ENCODE measurements at places on chromosomes 3 and 15. TPM values are rescaled to one million over a fixed set of nuclear protein-coding genes. Genes with fewer than 3 reads are reported as not detected.

Gene CCDC54
- not detected for total RNA-seq

DNA sequence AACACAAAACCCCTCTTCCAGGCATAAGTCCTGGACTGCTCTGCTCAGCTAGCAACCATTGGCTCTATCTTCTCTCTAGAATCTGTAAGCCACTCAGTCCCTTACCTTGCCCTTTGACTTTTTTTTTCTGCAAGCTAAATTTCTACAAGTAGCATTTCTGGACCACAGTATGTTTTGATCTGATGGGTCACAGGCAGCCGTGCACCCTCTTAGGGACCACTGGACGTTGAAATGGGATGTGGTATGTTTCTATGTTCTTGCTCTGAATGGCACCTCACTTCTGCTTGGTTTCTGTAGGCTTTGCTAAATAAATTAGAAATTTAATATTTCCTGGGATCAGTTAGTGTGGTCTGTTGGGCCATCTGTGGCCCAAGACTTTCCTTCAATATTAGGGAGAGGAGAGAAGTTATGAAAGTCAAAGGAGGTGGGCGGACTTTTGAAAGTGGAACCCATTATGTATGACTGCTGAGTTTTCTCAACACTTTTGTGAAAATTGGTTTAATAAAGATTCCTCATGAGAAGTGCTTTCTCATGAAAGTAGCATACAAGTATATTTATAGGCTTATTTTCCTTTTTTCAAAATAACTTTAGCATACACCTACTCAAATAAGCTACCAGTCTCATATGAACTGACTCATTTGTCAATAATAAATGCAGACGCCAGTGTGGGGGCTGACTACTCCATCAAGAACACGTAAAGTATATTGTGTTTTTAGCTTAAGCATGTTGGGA lies 18.4 kb upstream of the TIPARP start:
- DNase-seq = no peak

Gene CHRNA3
- total RNA-seq = not detected

Gene MOBP
- not detected for total RNA-seq

DNA sequence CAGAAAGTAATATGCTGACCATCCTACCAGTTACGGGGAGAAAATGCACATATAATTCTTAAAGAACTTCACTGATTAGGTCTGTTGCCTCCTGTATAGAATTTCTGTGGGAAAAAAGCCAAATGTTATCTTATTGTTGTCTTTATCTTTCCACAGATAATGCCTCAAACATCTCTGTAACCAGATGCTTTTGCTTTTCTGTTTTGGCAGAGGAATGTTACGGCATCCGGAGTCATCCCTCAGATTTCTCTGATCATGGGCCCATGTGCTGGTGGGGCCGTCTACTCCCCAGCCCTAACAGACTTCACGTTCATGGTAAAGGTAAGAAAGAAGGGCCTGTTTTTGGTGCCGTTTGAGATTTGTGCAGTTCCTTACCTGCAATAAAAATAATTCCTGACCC lies 33.5 kb downstream of the PCCB start:
- no peak for DNase-seq

Gene CATSPER2
- total RNA-seq = 1.3 TPM

DNA sequence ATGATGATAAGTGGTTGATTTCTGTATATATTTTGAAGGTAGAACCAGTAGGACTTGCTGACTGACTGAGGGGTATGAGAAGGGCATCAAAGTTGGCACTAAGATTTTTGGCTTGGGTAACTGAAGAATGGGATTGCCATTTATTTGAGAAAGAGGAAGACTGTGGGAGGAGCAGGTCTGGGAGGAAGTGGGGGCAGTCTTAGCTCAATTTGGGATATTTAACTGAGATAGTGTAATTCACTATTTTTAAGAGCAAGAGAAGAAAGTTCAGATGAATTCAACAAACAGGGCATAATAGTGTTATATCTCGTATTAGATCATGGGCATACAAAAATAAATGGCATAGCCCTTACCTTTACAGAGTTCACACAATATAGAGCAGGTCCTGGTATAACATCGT lies 1.7 kb downstream of the BUB1B start:
- no peak for DNase-seq

GRCh38 chr15:86756688-86757087 lies 677.0 kb downstream of the AGBL1 start:
- no peak for DNase-seq

All from activated CD8-positive, alpha-beta memory T cell treated with anti-CD3 and anti-CD28 coated beads, Interleukin-2, amount 10 ng/mL, durations not matched to agents 7 days and 5 days (primary cell).